Fibroblast of skin of left quadriceps (primary cell): ENCODE measurements at places on chromosomes 2 and 18.
A peak's percentile ranks its signal among the peaks of the same experiment; 100 is the strongest.

GRCh38 chr2:25078170-25079049 lies 36.5 kb downstream of the EFR3B start:
- DNase-seq, result peak; percentile 17

GRCh38 chr18:9531791-9532410 lies 56.6 kb downstream of the RALBP1 start:
- no peak for DNase-seq

- no peak for DNase-seq
These were observed 219.4 kb upstream of the CCDC150 start for GRCh38 chr2:196420143-196420542.

DNA sequence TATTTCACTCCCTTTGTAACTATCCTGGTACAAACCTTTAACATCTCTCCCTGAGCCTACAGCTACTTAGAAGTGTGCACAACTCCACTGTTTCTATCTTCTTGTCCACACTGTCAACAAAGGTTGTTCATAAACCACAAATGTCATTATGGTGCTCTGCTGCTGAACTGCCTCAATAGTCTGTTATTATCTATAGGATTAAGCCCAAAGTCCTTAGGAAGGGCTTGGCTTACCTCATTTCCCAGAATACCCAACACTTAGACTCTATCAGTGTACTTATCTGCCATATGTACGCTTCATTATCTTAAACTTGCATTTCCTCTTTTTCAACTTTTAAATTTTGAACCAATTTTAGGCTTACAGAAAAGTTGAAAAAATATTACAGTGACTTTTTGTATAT lies 94.2 kb downstream of the HNMT start:
- no peak for DNase-seq

- DNase-seq, result no peak
These were observed 122.5 kb upstream of the SPHKAP start for GRCh38 chr2:228303960-228304359.

DNA sequence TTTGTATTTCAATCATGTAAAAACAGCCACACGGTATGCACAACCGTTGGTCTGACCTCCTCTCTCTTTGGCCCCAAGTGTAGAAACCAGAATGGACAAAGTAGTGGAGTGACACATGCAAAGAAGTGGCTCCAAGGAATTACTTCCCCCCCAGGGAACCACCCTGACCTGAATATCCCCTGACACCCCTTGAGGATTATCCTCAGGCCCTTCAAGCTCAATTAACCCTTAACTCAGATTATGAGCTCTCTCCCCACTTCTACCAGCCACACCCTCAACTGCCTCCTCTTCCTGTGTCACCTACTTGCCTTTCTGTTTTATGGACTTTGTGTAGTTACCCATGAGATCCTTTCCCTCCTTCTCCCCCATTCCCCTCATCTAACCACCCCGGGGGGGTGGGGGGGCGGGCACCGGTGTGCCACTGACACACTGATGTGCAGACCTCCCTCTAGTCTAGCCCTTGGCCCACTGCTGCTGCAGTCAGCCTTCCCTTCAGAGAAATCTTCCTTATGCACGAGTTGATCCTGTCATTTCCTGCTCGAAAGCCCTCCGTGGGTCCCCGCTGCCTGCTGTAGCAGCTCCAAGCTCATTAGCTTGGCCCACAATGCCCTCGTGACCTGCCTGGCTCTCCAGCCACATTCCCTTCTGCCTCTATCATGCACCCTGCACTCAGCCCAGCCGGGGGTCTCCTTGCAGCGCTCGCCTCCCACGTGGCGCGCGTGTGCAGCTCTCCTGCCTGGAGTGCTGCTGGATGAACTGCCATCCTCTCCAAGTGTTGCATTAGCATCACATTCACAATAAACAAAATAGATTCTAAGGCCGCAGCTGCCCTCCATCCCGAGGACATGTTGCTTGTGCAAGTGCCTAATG lies 40.1 kb upstream of the TMEM177 start:
- DNase-seq, result no peak
